ENCODE measurements at places on chromosomes 12 and 14. TPM values are rescaled to one million over a fixed set of nuclear protein-coding genes. Genes with fewer than 3 reads are reported as not detected.

- DNase-seq = no peak
Observed at GRCh38 chr12:89566615-89567014, 40.8 kb upstream of the POC1B start.

- no peak for DNase-seq
Observed at GRCh38 chr12:131471946-131472732, 238.8 kb upstream of the SFSWAP start.

GRCh38 chr12:19048943-19049342 is 80.6 kb upstream of the PLEKHA5 start:
- no peak for DNase-seq

DNA sequence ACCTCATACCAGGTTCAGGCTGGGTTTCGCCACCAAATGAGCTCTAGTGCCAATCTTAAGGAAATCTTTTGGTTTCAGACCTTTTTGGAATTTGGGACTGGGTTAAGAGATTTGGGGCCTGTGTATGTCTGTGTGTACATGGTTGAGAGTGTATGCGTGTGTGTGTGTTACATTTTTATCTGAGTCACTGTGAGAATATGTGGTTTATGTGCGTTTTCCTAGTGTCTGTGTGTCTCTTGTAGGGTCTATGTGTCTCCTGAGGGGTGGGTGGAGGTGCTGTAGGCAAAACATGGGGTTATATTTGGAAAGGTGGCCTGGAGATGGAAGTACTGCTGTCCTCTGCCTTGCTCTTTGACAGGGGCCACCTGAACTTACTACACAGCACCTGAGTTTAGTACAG is 17.9 kb downstream of the C12orf43 start:
- DNase-seq = no peak

The DENND5B gene
- total RNA-seq = 6.1 TPM

The KCNJ8 gene
- total RNA-seq = 10.5 TPM

Measured in ureter (tissue), 1 donor.